ENCODE measurements at places on chromosomes 5 and 9. TPM values are rescaled to one million over a fixed set of nuclear protein-coding genes. Genes with fewer than 3 reads are reported as not detected.

Gene GFI1B
- not detected for total RNA-seq

Gene BTNL9
- not detected for total RNA-seq

Gene SPATA31C1
- not detected for total RNA-seq

Gene TAF11L10
- total RNA-seq: not detected

Gene ZBTB26
- total RNA-seq: 5.7 TPM

Gene SPOCK1
- total RNA-seq: 34.3 TPM

Gene SLC34A3
- total RNA-seq: not detected

Gene SPINK7
- total RNA-seq: not detected

- DNase-seq: no peak
- no peaks in the 10 kb centered on the region for H3K27me3 ChIP-seq
- no peaks in the 10 kb centered on the region for H3K4me1 ChIP-seq
- H3K27ac ChIP-seq: no peak overlapping the region
- H3K36me3 ChIP-seq: peaks cover 23% of the 10 kb centered on the region
These were observed 77.4 kb downstream of the PHF2 start for GRCh38 chr9:93653760-93654159.

GRCh38 chr9:95055851-95056551 is 261.5 kb downstream of the FANCC start:
- no peak overlapping the region for H3K4me3 ChIP-seq
- no peak overlapping the region for H3K27ac ChIP-seq
- H3K4me1 ChIP-seq: peaks cover 11% of the 10 kb centered on the region
- DNase-seq: no peak

DNA sequence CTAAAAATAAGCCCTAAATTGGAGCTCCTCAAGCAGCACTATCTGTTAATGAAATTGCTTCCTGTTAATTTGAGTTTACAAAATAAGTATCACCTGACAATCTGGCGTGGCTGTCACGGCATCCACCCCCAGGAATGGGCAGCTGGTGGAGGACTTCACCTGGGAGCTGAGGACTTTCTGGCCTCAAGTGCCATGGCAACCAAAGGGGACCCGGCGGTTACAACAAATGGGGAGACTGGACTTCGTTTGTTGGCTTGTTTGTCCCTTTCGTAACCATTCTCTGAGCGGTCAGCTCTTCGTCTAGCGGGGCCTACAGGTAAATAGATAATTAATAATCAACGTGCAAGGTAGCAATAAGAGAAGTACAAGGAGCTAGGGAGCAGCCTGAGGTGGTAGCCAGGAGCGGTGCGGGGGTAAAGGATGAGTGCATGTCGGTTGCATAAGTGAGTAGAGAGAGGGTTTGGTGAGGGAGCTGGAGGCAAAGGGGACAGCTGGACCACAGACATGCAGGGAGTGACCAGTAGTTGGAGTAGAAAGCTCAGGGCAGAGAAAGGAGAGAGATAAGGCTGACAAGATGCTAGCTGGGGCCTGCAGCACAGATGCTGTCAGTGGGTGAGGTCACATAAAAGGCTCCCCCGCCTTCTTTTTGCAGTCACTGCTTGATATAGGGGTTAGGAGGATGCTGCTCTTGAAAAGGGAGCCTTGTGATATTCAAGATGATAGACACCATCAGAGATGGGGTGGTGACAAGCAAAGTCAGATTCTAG is 62.5 kb downstream of the HSPA4 start:
- no peaks in the 10 kb centered on the region for H3K27me3 ChIP-seq
- no peak for DNase-seq
- peaks cover 19% of the 10 kb centered on the region for H3K4me1 ChIP-seq
- no peaks in the 10 kb centered on the region for H3K36me3 ChIP-seq
- H3K27ac ChIP-seq: no peak overlapping the region

- peaks cover 6% of the 10 kb centered on the region for H3K36me3 ChIP-seq
- H3K27ac ChIP-seq: no peak overlapping the region
- no peaks in the 10 kb centered on the region for H3K4me1 ChIP-seq
- H3K4me3 ChIP-seq: no peak overlapping the region
These were observed 38.4 kb upstream of the RNF130 start for GRCh38 chr5:180109920-180110319.

DNA sequence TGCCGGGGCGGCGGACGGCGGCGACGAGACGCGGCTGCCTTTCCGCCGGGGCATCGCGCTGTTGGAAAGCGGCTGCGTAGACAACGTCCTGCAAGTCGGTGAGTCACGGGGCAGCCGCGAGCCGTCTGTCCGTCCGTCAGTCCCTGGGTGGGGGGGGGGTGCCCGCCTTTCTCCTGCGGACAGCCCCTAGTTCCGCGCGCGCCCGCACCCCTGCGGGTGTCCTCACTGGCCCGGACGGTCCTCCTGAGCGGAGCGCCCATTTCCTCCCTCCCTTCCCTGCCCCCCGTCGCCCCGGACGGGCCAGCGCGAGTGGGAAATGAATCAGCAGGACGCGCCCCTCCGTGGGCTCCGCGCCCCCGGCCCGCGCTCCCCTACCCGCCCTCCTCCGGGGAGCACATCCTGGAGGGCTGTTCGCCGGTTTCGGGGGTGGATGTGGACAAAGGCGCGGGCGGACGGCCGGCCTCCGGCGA is 828 bp downstream of the ZSWIM6 start:
- H3K36me3 ChIP-seq: peaks cover 13% of the 10 kb centered on the region
- no peak overlapping the region for H3K27ac ChIP-seq
- peak; percentile 46 for DNase-seq
- H3K4me1 ChIP-seq: peaks cover 43% of the 10 kb centered on the region

DNA sequence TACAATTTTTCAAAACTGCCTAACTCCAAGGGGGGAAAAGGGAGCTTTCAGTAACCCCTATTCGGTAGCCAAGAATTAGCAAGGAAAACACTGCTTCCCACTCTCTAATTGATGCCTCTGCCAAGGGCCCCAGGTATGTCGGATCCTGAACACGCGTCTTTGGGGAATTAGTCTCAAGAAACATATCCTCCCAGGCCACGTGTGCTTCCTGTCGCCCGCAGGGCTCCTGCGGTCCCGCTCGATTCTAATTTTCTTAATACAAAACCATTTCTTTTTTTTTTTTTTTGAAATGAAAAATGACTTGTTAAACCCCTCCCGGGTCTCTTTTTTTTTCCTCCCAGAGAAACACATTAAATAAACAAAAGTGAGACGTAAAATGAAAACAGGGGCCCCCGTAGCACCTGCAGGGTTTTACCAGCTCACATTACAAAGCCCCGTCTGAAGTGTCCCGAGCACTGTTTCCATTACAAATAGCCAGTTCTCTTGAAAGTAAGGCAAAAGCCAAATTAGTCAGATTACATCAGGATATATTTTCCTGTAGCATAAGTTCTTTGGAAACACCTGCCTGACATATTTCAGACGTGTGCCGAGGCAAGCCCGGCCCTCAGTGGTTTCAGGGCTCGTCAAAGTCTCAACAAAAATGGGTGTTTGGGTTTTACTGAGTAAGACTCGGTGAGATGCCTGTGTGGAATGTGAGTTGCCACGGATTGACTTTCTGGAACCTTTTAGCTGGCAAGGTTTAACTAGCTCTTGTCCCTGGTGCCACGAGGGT is 21.5 kb downstream of the SMIM23 start:
- DNase-seq: no peak
- H3K27ac ChIP-seq: no peak overlapping the region
- H3K27me3 ChIP-seq: peaks cover 56% of the 10 kb centered on the region
- no peaks in the 10 kb centered on the region for H3K36me3 ChIP-seq

DNA sequence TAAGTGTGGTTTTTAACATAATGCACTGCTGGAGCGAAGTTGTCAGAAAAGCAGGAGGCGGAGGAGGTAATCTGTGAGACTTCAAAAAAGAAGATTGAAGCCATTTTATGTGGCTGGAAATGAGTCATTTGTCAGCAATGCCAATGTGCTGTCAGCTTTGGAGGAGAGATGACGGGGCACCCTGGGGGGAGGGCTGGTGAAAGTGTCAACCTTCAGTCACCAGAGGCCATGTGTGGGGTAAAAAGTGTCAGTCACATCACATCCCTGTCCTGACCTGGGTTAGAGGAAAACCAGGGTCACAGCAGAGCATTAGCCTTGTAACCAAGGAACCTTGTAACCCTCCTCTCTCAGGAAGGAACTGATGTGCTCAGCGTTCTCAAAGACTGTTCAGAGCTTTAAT is 59.1 kb downstream of the TLR4 start:
- H3K36me3 ChIP-seq: no peaks in the 10 kb centered on the region
- no peaks in the 10 kb centered on the region for H3K4me1 ChIP-seq
- no peaks in the 10 kb centered on the region for H3K27me3 ChIP-seq

GRCh38 chr5:73218552-73219171 is 45.7 kb downstream of the TMEM174 start:
- H3K4me3 ChIP-seq: no peak overlapping the region
- H3K4me1 ChIP-seq: peaks cover 10% of the 10 kb centered on the region
- DNase-seq: peak; percentile 55
- no peaks in the 10 kb centered on the region for H3K36me3 ChIP-seq

DNA sequence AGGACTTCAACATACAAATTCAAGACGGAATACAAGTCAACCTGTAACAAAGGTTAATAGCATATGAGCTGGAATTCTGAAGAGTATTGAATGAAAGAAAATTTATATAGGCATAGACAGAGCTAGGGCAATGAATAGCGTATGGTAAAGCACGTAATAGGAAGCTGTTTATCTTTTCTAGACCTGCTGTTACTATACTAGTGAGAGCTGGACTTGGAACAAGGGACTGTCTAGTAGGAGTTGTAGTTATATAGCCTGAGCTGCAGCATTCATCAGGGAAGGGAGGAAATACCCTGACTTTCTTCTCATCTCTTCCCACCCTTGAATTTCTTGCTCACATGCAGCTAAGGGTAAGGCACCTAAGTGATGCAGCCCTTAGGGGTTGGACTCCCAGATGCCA is 67.5 kb upstream of the PRLR start:
- no peaks in the 10 kb centered on the region for H3K36me3 ChIP-seq
- no peak overlapping the region for H3K4me3 ChIP-seq
- no peaks in the 10 kb centered on the region for H3K27me3 ChIP-seq
- no peak overlapping the region for H3K27ac ChIP-seq
- no peak for DNase-seq

DNA sequence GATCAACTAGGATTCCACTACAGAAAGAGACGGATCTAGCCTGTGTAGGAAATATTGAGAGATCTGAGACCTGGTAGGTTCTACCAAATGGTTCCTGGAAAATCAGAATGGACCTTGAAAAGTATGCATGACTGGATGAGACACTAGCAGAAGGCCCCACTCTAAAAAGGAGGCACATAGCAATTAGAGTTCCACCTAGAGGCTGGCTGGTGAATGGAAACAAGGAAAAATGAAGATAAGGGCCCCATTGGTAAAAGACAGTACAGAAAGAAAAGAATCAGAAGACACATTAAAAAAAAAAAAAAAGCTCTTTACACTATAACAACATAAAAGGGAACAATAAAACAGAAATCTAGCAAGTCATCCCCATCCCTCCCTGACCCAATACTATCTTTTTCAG is 518.5 kb downstream of the NR2F1-AS1 start:
- DNase-seq: peak; percentile 38
- no peaks in the 10 kb centered on the region for H3K4me1 ChIP-seq
- H3K27ac ChIP-seq: no peak overlapping the region
- no peaks in the 10 kb centered on the region for H3K27me3 ChIP-seq
- H3K36me3 ChIP-seq: no peaks in the 10 kb centered on the region
- no peak overlapping the region for H3K4me3 ChIP-seq

DNA sequence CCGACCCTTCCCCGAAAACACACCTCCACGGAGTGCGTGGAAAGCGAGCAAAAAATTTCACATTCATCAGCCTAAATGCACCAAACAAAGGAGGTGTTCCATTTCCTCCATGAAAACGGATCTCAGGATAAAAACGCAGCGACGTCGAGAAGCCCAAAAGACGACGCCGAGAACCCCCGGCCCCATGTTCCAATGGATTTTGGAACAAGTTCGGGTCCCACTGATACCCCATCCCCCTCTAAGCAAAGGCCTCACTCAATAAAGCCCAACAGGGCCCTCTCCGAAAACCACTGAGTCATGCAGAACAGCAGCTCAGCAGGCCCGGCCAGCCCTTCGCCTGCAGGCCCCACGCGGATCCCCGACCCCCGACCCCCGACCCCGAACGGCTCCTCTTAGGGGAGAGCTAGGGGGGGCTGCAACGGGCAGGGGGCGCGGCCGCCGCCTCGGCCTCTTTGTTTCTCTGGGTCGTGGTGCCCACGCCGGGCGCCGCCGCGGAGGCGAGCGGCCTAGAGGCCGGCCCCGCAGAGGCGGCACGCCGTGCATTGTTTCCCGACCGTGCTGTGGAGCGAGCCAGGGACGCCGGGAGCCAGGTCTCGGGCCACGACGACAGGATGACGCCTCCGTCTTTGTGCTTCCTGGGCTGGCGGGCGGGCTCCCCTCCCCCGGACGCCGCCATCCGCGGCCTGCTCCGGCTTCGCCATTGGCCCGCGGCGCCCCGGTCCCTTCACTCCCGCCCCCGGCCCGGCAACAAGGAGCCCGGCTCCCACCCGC is 915 bp downstream of the ZFAND5 start:
- peak; percentile 55 for DNase-seq
- peaks cover 16% of the 10 kb centered on the region for H3K4me1 ChIP-seq
- H3K4me3 ChIP-seq: peak overlapping the region; percentile 78
- peaks cover 55% of the 10 kb centered on the region for H3K36me3 ChIP-seq
- H3K27ac ChIP-seq: peak overlapping the region; percentile 99
- H3K27me3 ChIP-seq: no peaks in the 10 kb centered on the region

DNA sequence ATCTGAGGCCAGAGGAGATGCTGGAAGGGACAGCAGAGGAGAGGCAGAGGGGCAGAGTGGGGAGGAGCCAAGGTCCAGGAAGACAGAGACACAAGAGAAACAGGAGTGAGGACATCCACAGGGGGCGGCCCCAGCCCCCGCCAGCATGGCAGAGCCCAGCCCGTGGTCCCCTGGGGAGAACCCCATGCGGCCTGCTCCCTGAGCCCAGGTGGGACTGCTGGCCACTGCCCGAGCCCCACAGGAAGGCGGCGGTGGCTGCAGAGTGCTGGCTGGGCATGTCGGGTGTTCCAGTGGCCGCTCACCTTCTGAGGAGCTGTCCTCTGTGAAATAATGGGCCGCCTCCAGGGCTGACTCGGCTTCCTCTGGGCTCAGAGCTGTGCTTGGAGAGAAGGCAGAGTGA is 8.9 kb upstream of the MRNIP start:
- no peak for DNase-seq
- H3K4me1 ChIP-seq: peaks cover 7% of the 10 kb centered on the region
- no peak overlapping the region for H3K4me3 ChIP-seq
- H3K27ac ChIP-seq: no peak overlapping the region

- H3K4me3 ChIP-seq: no peak overlapping the region
- H3K36me3 ChIP-seq: no peaks in the 10 kb centered on the region
- DNase-seq: no peak
- no peak overlapping the region for H3K27ac ChIP-seq
These were observed 18.4 kb downstream of the ZDHHC11B start for GRCh38 chr5:765948-766631.

- no peaks in the 10 kb centered on the region for H3K4me1 ChIP-seq
- no peak overlapping the region for H3K4me3 ChIP-seq
- peak; percentile 67 for DNase-seq
- H3K36me3 ChIP-seq: no peaks in the 10 kb centered on the region
- no peak overlapping the region for H3K27ac ChIP-seq
- H3K27me3 ChIP-seq: no peaks in the 10 kb centered on the region
These were observed 148.1 kb upstream of the MPDZ start for GRCh38 chr9:13427587-13427986.

Measured in MCF 10A (cell line).